ENCODE measurements at places on chromosomes 3 and 15.

DNA sequence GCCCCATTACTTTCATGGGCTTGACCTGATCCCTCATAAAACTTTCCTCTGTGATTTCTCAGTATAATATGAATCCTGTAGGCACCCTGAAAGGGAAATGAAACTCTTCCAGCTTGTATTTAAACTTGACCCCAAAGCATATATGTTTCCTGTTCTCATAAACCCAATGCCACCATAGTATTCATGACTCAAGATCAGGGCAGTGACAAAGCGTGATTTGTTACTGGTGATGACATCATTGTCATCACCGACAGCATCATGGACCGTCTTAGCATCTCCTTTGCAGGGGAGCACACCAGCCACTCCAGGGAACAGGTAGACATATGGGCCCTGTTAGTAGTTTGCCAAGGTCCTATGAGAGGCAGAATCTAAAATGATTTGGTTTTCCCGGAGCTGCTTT lies 741.2 kb downstream of the NR2F2 start:
- DNase-seq, result no peak

DNA sequence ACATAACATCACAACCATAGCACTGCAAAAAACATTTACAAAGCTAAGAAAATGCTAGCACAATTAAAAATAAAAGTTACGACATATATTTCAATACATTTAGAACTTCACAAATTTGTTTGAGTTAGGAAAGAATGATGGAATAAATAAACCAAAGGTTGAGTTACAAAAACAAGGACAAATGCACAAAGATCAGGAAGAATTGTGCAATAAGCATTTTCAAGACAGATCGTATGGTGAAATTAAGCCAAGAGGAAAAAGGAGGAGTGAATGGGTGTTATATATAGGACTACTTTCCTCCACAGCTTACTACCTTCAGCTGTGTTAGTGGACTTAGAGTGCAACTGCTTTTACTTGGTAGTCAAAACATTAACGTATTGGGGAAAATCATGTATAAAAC lies 5.9 kb upstream of the CTXN2 start:
- no peak for DNase-seq

DNA sequence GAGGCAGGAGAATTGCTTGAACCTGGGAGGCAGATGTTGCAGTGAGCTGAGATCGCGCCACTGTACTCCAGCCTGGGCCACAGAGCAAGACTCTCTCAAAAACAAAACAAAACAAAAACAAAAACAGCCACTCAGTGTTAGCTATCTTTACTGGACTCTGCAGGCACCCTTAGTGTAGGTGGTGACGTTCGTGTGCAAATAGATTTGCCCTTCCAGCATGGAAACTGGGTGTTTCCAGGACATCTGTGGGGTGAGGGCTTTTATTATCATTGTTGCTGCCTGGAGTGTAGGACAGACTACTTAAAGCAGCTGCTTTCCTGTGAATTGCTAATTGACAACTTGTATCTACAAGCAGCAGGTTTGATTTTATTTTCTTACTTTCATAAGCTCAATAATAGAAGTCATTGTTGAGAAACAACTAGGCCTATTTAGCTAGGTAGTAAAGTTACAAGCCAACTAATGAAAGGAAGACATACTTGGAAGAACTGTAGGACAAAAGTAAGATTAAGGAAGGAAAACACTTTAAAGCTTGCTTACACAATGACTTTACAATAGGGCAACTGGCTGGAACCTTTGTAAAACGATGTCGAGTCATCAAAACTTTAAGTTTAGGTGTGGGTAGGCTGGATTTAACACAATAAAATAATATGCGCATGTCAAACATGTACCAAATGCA lies 25.4 kb upstream of the SPPL2A start:
- no peak for DNase-seq

- peak; percentile 51 for DNase-seq
These were observed 36.1 kb upstream of the PLSCR5 start for GRCh38 chr3:146640955-146641867.

GRCh38 chr15:98785807-98786621 lies 137.7 kb downstream of the IGF1R start:
- peak; percentile 92 for DNase-seq

DNA sequence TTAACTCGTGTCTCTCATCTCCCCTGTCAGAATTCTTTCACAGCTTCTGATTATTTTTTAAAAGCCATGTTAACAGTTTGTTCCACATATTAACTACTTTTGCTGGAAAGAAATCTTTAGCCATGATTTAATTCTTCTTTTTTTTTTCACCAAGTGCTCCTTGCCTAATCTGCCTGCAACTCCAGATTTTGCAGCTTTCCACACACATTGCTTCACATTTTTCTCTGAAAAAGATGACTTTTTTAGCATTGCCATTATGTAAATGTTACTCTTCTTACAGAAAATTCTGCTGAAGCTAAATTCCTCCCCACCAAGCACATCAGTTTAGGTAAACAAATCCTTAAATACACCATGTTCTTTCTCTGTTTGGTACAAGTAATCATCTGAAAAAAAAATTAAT lies 23.4 kb upstream of the PPARG start:
- DNase-seq, result no peak

DNA sequence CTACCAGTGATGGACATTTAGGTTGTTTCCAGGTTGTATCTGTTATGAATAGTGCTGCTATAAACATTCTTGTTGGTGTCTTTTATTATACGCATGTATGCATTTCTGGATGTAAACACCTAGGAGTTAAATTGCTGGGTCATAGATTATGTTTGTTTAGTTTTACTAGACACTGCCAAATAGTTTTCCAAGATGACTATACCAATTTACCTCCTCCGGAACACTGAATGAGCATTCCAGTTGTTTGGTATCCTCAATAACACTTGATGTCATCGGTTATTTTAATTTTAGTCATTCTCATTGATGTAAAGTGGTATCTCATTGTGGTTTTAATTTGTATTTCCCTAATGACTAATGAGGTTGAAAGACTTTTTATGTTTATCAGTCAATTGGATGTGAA lies 36.6 kb upstream of the ARID3B start:
- no peak for DNase-seq

GRCh38 chr3:70179111-70179510 lies 133.3 kb downstream of the MDFIC2 start:
- DNase-seq, result no peak

DNA sequence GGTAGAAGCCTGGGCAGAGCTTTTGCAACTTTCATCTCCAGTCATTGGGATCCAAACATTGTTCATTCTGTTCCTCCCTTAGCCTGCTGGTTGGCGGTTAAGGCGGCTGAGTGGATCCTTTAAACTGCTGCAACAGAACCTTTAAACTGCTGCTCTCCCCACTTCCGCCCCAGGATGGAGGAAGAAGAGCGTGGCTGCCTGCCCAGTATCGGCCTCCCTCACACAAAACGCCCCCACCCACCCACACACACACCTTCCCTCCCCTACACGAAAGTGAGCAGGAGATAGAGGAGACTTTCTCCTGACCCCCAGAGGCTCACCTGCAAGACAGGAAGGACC lies 460 bp upstream of the ZMAT3 start:
- peak; percentile 41 for DNase-seq

GRCh38 chr3:194521510-194522260 lies 34.9 kb upstream of the ATP13A3 start:
- no peak for DNase-seq

DNA sequence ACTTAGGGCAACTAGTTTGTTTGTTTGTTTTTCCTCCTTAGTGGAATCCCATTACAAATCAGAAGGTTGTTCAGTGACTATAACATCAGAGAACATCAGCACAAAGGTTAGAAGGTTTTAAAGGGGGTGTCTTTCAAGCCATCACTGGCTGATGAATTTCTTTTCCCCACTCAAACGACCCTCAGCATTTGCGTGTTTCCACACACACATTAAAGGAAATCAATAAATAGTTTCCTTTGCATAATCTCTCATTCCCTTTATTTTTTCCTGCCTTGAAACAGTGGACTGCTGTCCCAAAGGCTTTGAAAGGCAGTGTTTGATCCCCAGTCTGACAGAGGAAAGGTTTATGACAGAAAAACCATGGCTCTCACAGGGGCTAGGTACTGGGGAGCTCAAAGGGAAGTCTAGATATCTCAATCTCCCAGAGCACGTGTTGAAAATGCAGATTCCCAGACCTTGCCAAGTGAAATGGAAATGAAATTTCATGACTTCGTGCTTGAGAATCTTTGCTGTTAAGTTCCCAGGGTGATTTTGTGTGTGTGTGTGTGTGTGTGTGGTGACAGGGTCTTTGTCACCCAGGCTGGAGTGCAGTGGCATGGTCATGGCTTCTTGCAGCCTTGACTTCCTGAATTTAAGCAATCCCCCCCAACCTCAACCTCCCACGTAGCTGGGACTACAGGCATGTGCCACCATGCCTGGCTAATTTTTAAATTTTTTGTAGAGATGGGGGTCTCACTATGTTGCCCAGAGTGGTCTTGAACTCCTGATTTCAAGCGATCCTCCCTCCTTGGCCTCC lies 2.2 kb upstream of the INTS14 start:
- no peak for DNase-seq

DNA sequence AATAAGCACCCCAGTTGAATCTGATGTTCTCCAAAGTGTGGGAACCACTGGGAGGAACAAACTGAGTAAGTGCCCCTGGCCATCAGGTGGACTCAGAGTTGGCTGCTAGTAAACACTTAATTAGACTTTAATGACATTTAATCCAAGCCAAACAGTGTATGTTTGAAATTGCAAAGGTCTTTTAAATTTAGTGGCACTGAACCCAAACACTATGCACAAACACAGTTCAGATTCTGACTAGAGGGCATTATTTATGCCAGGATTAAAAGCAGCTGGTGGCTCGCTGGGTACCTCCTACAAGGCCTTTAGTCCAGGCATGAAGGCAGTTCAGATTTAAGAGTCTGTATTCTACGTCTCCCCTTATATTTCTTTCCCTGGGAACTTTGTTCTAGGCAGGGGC lies 264.8 kb downstream of the CLSTN2 start:
- DNase-seq, result no peak

- DNase-seq, result no peak
These were observed 54.6 kb downstream of the SSUH2 start for GRCh38 chr3:8589880-8590556.
